ENCODE measurements at places on chromosomes 4 and X. TPM values are rescaled to one million over a fixed set of nuclear protein-coding genes. Genes with fewer than 3 reads are reported as not detected.

The TCEAL1 gene
- 22.3 TPM for total RNA-seq

GRCh38 chrX:50403903-50404302 is 66.7 kb downstream of the DGKK start:
- DNase-seq: no peak
- no peaks in the 10 kb centered on the region for H3K27me3 ChIP-seq
- no peaks in the 10 kb centered on the region for H3K4me1 ChIP-seq
- no peak overlapping the region for H3K4me3 ChIP-seq
- H3K36me3 ChIP-seq: no peaks in the 10 kb centered on the region

GRCh38 chr4:11587797-11588196 is 159.1 kb upstream of the HS3ST1 start:
- no peaks in the 10 kb centered on the region for H3K27me3 ChIP-seq
- no peak for DNase-seq
- H3K4me1 ChIP-seq: no peaks in the 10 kb centered on the region
- H3K36me3 ChIP-seq: no peaks in the 10 kb centered on the region

GRCh38 chrX:149962859-149963757 is 24.8 kb upstream of the EOLA2 start:
- H3K4me3 ChIP-seq: no peak overlapping the region
- no peak overlapping the region for H3K27ac ChIP-seq
- H3K36me3 ChIP-seq: peaks cover 5% of the 10 kb centered on the region
- no peaks in the 10 kb centered on the region for H3K27me3 ChIP-seq
- H3K4me1 ChIP-seq: no peaks in the 10 kb centered on the region
- DNase-seq: no peak

- H3K27ac ChIP-seq: no peak overlapping the region
- no peaks in the 10 kb centered on the region for H3K36me3 ChIP-seq
- no peak overlapping the region for H3K4me3 ChIP-seq
- no peaks in the 10 kb centered on the region for H3K27me3 ChIP-seq
- H3K4me1 ChIP-seq: peaks cover 4% of the 10 kb centered on the region
- DNase-seq: no peak
These were observed 13.1 kb upstream of the RPL34 start for GRCh38 chr4:108607079-108607815.
